ENCODE measurements at places on chromosomes 16 and 17.

DNA sequence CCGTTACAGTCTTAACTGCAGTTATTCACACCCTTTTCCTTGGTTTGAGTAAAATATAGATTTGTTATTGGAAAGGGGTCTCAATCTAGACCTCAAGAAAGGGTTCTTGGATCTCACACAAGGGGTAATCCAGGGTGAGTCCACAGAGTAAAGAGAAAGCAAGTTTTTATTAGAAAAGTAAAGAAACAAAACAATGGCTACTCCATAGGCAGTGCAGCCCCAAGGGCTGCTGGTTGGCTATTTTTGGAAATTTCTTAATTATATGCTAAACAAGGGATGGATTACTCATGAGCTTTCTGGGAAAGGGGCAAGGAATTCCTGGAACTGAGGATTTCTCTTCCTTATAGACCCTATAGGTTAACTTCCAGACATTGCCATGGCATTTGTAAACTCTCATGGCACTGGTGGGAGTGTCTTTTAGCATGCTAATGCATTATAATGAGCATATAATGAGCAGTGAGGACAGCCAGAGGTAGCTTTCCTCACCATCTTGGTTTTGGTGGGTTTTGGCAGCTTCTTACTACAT is 24.5 kb upstream of the MILR1 start:
- DNase-seq: no peak

GRCh38 chr17:40951011-40951622 is 13.7 kb upstream of the KRT23 start:
- DNase-seq: no peak

DNA sequence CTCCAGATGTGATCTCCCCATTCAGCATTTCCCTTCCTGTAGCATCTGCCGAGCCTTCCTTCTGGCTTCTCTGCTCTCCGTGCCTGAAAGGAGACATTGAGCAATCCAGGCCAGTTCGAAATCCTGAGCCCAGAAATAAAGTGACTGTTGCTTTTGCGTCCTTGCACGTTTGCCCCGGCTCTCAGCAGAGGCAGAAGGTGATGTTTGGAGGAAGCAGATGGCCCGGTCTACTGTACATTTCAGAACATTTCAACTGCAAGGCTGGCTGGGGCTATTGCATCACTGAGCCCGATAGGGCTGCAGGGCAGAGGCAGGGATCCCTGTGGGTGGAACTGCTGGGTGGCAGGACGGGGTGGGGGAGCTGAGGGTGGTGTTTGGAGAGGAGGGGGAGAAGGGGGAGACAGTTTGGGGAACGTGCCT is 29.4 kb downstream of the IRF8 start:
- no peak for DNase-seq

DNA sequence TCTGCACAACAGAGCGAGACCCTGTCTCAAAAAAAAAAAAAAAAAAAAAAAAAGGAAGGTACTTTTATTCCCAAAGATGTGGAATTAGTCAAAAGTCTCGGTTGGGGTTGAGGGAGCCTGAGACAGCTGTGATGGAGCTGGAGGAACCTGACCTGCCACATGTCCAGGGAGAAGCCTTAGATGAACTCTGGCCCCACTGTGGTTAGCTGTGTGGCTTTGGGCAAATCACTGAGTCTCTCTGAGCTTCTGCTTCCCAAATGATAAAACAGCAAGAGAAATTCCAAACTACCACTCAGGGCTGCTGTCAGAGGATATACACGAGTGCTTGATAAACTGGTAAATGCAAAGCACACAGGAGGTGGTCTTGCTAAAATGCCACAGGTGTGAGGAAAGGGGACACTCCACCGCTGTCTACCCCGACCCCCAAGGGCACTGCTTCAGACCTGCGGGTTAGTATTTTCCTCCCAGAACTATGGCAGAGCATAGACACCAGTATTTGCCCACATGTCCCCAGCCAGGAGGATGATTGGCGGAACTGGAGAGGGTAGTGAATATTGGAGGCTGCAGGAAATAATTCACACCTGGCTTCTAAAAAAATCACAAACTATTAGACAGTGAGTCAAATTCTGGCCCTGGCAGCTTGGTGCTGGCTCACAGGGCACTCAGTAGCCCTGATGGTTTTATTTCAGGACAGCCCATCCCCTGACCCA is 14.7 kb downstream of the DRC3 start:
- no peak for DNase-seq
